ENCODE measurements at places on chromosomes 2 and 18.
A peak's percentile ranks its signal among the peaks of the same experiment; 100 is the strongest.

- DNase-seq: no peak
Measured at GRCh38 chr2:98796775-98797544, 66.0 kb upstream of the MGAT4A start.

DNA sequence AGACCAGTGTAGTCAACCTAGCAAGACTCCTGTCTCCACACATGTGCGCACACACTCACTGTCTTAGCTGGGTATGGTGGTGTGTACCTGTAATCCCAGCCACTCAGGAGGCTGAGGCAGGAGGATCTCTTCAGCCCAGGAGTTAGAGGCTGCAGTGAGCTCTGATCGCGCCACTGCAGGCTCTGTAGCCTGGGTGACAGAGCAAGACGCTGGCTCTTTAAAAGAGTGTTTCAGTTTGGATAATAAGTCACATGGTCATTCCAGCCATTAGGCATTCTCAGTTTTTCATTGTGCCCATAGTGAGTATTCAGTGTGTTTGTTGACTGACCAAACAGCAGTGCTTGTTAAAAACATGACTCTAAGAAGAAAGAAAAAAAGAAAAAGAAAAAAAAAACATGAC, 31.0 kb downstream of the RAB10 start:
- DNase-seq: no peak

- peak; percentile 31 for DNase-seq
Measured at GRCh38 chr2:66435549-66435875, 587 bp downstream of the MEIS1 start.

DNA sequence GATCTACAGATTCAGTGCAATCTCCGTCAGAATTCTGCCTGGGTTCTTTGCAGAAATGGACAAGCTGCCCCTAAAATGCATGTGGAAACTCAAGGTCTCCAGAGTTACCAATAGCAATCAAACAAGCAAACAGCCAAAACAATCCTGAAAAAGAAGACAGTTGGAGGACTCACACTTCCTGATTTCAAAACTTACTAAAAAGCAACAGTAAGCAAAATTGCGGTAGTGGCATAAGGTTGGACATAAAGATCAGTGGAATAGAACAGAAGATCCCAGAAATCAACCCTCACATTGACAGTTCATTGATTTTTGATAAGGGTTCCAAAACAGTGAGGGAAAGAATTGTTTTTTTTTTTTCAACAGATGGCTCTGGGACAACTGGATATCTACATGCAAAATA, 59.7 kb downstream of the NPPC start:
- DNase-seq: no peak

- no peak for DNase-seq
Measured at GRCh38 chr2:134586326-134586965, 132.4 kb downstream of the TMEM163 start.

DNA sequence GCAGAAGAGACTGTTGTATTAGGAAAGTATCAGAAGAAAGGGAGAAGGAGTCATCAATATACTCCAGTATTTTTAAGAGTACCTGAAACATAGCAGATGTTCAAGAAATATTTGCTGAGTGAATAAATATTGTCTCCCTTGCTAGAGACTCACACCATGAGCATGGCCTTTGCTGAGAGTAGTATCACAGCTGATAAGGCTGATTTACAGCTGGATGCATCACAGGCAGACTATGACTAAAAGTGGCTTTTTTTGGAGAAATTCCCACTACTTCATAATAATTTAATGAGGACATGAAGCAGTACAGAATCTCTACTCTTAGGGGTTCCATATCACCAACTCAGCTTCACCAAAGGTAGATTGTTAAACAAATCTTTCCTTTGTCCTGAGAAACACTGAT, 373.3 kb downstream of the RBM43 start:
- DNase-seq: no peak

DNA sequence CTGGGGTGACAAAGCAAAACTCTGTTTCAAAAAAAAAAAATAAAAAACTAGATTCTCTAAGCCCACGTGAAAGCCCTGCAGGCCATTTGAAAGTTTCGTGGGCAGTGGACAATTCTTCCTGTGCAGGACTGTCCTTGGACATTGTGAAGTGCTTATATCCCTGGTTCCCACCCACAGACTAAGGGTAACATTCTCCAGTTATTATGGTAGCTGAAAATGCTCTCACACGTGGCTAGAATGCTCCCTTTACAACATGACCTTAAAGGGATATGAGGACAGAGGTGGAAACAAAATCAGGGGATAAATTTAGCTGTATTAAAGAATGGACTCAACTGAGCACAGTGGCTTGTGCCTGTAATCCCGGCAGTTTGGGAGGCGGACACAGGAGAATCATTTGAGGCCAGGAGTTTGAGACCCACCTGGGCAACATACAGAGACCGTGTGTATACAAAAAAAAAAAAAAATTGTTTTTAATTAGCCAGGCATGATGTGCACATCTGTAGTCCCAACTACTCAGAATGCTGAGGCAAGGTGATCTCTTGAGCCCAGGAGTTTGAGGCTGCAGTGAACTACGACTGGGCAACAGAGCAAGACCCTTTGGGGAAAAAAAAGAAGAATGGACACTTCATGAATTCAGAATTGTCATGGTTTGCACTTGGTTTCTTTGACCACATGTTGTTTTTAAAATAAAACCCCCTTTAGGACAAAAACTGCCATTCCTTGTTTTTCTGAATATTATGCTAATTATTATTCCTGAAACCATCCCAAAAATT, 167.9 kb downstream of the MGAT5 start:
- no peak for DNase-seq

DNA sequence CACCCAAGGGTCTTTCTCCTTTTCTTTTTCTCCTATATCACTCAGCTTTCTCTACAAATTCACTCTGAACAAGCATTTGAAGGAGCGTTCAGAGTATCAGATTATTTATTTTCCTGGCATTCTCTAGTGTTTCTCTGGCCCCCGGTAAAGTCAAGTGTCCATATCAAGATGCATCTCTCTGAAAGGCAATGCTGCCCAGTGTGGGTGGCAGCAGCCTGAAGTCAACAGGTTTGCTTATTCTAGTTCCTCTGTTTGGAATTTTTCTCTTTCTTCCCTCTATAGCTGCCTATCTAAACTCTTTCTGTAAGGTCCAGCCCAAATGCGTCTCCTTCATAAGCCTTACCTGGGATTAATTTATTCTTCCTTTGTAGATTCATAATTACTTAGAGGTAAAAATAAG, 526.2 kb upstream of the TNP1 start:
- no peak for DNase-seq

Measured in urothelium cell line (cell line).